NCI-H187 (cell line): ENCODE measurements at places on chromosomes 16 and 17.
A peak's percentile ranks its signal among the peaks of the same experiment; 100 is the strongest.

GRCh38 chr17:57490890-57491289, 234.6 kb downstream of the MSI2 start:
- no peak for DNase-seq

DNA sequence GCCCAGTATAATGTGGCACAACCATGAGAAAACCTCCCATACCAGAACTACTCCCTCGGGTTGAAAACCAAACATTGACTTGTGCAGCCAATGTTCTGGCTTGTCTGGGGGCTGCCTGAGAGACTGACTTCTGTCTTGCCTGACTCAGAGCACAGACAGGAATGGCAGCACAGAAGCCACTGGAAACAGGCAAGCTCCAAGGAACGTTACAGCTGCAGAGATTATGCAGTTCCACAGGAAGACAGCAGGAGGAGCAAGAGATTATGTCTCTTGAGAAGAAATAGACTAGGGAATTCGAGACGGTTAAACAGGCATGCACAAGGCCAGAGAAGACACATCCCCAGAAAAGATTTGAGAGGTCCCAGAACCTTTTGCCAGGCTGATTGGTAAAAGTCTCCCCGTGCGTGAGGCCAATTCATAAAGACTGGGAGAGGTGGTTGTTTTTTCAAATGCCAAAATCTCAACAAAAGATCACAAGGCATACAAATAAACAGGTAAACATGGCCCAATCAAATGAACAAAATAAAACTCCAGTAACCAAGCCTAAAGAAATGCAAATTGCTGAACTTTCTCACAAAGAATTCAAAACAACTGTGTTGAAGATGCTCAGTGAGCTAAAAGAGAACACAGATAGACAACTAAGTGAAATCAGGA, 90.6 kb upstream of the CDH5 start:
- peak; percentile 15 for DNase-seq

GRCh38 chr16:71666928-71667707, 41.1 kb downstream of the MARVELD3 start:
- DNase-seq, result no peak

- DNase-seq, result no peak
Observed at GRCh38 chr17:1707107-1707506, 3.1 kb downstream of the TLCD2 start.

DNA sequence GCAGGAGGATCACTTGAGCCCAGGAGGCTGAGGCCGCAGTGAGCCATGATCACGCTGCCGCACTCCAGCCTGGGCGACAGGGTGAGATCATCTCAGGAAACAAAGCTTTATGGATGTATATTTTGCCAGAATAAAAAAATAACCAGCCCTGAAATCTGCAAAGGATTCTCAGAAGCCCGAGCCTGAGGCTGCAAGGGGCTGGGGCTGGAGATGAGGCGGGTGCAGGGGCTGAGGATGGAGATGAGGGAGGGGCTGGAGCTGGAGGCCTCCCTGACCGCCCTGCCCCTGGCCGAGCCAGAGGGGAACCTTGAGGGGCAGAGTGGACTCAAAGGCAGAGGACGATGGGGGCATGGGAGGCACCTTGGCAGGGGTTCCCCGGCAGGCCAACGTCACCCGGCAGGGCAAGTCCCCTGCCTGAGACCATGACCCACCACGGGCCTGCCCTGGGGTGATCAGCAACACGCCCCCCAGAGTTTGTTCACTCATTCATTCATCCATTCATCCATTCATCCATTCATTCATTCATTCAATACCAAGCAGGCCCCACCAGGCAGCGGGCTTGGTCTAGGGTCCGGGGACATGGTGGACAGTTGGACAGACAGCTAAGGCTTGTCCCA, 32.5 kb downstream of the PIEZO1 start:
- no peak for DNase-seq

DNA sequence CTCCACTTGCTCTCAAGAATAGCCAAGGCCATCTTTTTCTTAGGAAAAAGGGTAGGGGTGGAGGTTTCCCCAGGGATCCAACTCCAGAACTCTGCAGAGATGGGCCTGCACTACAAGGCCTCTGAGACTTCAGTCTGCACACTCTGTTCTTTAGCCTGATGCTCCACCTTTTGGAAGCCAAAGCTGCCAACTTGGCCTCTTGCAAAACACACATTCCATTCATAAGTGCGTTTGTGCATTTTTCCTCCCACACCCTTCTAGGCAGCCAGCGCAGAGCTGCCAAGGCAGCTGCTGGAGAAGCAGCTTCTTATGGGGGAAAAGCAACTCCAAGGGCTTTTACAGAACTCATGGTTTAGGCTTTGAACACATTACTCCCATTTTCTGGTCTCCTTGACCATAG, 45.3 kb downstream of the REXO5 start:
- DNase-seq, result no peak

DNA sequence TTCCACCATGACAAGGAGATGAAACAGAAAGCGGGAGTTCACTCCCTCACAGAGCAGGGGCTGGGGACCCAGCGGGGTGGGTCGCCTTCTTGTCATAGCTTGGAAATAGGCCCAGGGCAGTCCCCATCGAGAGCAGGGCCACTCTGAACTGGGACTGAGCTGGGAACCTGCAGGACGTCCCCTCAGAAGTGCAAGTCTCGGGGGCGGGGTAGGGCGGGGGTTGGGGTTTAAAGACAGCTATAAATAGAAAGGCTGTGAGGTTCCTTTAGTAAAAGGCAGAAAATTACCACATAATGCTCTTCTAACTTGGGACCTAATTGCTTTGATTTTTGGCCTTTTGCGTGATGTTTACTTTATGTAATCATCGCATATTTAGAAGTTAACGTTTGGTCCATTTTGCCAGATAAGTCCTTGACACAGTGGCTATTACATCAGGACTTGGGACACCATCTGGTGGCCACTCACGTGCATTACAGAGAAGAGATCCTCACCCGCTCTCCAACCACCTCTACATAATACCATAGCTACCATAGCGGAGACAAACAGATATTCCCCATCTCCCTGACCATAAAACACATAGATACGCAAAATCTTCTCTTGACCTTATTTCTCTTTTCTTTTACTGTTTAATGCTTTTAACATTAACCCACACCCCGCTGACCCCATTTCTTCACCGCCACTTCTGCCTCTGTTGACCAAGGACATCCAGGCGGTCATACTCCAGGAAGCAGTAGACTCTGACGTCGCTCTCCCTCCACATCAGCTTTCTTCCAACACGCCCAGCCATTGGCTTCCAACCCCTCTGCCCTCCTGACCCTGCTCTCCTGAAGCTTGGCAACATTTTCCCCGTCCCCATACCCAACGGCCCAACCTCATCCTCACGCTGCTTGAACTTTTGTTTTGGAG, 27.5 kb upstream of the PIK3R6 start:
- DNase-seq, result no peak

DNA sequence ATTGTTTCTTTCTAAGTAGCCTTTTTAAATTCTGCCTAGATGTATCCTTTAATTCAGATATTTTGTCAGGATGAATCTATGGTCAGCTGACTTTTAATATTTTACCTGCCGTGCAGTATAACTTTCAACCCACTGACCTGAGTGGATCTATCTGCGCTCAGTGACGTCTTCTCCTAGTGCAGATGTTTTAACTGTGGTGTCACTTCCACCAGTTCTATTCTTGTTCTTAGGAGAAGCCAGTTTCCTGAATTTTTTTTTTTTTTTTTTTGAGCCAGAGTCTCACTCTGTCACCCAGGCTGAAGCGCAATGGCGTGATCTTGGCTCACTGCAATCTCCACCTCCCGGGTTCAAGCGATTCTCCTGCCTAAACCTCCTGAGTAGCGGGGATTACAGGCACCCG, 5.0 kb upstream of the TM4SF5 start:
- no peak for DNase-seq
